ENCODE measurements at places on chromosomes 7 and 10.

DNA sequence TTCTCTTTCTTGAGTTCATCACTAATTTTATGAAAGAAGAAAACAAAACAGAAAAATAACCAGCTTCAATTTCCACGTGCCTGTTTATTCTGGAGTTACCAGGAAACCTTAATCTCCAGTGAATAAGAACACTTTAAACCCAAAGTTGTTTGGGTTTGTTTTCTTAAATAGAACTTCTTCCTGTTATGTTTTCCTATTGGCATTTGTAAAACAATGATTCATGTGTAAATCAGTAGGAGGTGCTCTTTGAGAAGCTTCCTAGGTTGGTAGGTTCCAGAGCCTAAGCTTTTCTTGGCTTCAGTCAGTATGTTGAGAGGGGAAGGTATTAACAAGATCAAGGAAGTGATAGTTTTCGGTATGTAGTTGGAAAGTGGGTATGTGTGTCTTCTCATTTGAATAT, 119.0 kb downstream of the BICC1 start:
- DNase-seq, result no peak

DNA sequence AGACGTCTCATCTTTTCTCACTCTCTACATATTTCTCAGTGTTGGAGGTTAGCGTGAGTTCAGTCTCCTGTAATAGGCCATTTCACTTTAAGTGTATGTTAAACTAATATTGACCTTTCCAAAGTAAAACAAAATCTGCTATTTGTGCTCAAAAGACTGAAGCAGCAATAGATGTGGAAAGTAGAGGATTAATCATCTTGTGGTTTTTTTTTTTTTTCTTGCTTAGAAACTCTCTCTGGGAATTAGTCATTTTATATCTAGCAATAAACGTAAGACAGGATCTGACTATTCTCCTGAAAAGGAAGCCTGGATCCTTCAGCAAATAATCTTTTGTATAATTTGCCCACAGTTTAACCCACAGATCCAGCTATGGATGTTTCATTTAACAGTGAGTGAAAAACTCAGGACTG, 81.7 kb downstream of the NRP1 start:
- no peak for DNase-seq

DNA sequence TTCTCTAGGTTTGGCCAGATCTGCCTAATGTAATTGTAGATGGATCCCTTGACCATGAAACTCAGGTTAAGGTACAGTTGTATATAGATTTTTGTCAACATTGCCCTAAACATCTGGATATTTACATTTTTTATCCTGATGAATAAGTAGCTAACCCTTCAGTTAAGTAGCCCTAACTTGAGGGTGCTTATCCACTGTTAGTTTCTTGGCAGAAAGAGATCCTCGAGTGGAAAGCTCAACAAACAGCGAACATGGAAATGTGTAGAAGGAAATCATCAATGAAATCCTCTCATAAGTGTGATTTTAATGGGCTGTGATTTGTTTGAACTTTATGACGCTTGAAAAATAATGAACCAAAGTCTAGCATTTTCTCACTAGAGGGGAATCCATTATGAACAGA, 72.8 kb downstream of the PRSS58 start:
- no peak for DNase-seq

GRCh38 chr10:124086097-124086710, 7.2 kb downstream of the CHST15 start:
- no peak for DNase-seq
